ENCODE measurements at places on chromosomes 4 and X. TPM values are rescaled to one million over a fixed set of nuclear protein-coding genes. Genes with fewer than 3 reads are reported as not detected.

Gene GIMD1
- total RNA-seq, result not detected

Gene JCHAIN
- 21.1 TPM for total RNA-seq

Gene PIM2
- total RNA-seq, result 4.4 TPM

Gene TLL1
- total RNA-seq, result 1.5 TPM

Gene FGFR3
- total RNA-seq, result 150 TPM

Gene TMEM156
- 0.16 TPM for total RNA-seq

Gene KLHL13
- total RNA-seq, result 3.2 TPM

Gene HS3ST1
- 18.7 TPM for total RNA-seq

Gene CTAG1A
- not detected for total RNA-seq

Gene OPHN1
- 4.7 TPM for total RNA-seq

Gene MAOB
- total RNA-seq, result 5.5 TPM

Gene PITX2
- 2.1 TPM for total RNA-seq

Gene SPP1
- total RNA-seq, result 1.4 TPM

Gene SAGE1
- not detected for total RNA-seq

Gene FATE1
- not detected for total RNA-seq

Gene TCEAL9
- total RNA-seq, result 17.4 TPM

Gene OTOP1
- 0.32 TPM for total RNA-seq

Gene CNGA2
- not detected for total RNA-seq

Gene CHRDL1
- total RNA-seq, result 1.7 TPM

Gene RASSF6
- total RNA-seq, result 1.8 TPM

Gene GPR78
- 6.4 TPM for total RNA-seq

Gene TRPC5OS
- not detected for total RNA-seq

Gene TMEM154
- total RNA-seq, result 120 TPM

Gene TEC
- 6.3 TPM for total RNA-seq

Gene MAGEA2
- not detected for total RNA-seq

Gene ARL9
- 0.24 TPM for total RNA-seq

Gene ATRX
- 34.2 TPM for total RNA-seq

Gene CXCL3
- 0.28 TPM for total RNA-seq

Gene OTUD6A
- not detected for total RNA-seq

Gene CDKL2
- 0.56 TPM for total RNA-seq

Gene DCLK2
- 0.40 TPM for total RNA-seq

Gene TAF1
- 16.7 TPM for total RNA-seq

Gene SPANXA2
- not detected for total RNA-seq

Measured in esophagus mucosa (tissue), 1 donor.